SK-N-DZ (cell line): ENCODE measurements at places on chromosomes 3 and 15.

DNA sequence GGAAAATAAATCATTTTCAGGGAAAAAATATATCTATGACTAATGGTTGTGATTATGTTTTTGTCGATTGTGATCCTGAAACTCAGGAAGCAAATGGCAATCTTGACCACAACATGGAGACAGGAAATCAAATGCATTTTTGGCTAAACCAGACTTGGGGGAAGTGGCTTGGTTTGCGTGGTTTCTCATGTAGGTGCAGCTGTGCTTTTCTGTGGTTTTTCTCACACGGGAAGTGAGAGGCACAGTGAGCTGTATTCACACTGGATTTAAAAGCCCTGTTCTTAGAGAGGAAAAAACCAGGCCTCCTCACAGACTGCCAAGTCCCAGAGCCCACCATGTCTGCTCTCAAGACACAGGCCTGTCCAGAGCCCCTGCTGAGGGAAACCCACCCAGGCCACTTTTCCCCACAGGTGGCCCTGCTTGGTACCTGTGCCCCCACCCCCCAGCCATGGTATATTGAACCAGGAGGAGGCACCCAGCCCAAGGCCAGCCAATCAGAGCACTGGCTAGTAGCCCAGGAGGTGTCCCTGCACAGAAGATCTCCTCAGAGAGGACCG lies 46.1 kb downstream of the BTD start:
- no peak for DNase-seq

DNA sequence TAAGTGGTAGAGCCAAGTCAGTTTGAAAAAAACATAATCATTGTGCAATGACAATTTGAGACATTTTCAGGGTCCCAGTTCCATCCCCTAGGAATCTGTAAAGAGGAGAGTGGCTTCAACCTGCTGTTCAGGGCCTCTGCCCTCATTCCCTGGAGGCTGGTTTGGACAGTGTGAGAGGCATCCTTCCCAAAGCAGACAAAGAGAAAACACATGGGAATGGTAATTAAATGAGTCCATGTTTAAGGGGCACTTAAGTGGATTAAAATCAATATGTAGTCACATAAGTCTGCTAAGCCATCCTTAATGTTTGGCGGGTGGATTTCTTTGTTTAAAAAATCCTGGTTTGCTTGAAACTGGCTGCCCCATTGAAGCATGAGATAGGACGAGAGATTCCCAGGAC lies 146.3 kb upstream of the CTDSPL start:
- peak; percentile 84 for DNase-seq

- no peak for DNase-seq
These were observed 164.8 kb upstream of the NUDT16 start for GRCh38 chr3:131216801-131217200.

DNA sequence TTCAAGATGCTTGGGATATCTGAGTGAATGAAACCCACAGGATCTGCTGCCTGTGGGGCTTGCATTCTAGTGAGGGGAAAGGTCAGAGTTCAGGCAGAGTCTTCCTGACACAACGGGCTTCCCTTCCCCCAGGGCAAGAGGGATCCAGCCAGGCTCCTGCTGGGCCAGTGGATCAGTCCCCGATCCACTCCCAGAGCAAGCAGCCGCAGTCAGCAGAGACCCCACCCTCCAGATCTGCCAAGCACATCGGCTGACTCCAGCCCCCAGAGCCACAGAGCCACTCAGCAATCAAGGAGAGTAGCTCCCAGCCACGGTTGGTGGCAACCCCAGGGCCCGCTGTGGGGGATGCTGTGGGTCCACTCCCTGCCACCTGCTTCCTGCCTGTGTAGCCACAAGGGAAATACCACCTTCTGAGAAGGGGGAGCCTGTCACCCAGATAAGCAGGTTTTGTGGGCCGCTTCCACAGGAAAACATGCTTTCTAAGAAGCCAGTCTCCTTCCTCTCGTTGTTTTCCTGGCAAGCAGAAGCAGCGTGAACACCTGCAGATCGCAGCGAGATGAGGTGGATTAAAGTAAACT lies 44.9 kb downstream of the CPN2 start:
- no peak for DNase-seq

DNA sequence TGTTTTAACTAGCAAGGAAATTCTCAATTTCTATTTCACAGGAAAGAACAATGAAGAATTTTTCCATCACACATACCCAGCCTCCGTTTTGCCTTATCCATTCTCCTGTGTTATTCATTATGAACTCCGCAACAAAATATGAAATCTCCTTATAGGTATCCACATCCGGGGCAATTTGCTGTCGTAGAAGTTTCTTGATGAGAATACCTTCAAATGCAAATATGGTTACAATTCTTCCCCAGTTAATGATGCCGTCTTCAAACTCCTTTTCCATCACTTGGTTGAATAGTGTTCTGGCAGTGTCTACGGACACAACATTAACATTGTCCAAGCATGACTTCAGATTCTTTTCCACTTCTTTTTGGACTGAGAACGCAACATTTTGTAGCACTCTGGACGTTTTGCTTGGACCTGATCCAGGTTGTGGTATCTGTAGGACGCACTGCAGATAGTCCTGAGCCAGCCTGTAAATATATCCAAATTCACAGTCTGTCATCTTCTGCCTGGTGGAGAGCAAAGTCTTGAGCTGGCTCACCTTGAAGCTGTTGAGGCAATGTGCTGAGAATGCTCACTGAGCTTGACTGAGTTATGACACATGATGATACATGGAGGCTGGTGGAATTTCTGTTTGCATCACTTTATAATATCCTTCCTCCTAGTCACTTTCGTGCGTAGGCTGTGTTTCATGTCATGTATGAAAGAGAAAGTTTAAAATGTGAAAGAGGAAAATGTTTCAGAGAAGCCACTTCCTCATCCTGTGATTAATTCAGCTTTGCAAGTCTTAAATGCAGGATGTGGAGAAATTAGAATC lies at the start of gene BCL2A1:
BCL2A1 (minus strand) TSS at position 573 of the 811 bp plus-strand sequence; CDS start at position 496, 77 bp downstream.
- no peak for DNase-seq

DNA sequence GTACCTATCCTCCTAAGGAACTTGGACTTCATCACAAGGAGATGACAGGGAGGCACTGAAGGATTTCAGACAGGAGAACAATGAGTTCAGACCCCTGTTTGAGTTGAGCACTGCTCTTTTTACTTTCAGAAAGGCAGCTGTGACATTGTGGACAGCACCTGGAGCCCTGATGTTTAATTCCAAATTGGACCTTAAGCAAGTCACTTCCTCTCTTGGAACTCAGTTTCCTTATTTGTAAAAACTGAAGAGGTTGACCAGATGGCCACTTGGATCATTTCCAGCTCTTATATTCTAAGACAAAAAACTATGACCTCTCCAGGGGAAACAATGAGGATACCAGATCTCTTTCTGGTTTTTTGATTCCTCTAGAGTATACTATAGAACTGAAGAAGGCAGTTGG lies 34.1 kb upstream of the SMAD3 start:
- no peak for DNase-seq
